Amniotic stem cell (primary cell): ENCODE measurements at places on chromosomes 7 and 10.

DNA sequence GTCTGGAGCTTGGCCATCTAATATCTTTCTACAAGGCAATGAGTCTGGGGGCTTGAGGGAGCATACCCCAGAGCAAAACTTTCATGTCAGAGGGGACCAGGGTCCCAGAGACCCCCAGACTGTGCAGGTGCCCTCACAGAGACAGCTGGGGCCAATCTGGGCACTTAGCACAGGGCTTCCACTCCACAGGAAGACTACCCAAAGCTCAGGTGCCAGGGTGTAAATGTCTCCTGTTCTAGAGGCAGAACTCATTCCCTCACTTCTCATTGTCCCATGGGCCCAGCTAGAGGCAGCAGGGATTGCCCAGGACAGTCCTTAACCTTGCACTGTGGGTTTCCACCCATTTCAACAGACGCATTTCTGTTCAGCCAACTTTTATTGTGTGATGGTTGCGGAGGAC is 246.9 kb downstream of the ACTR3B start:
- DNase-seq = no peak

GRCh38 chr7:67618556-67619162 is 622.0 kb downstream of the TYW1 start:
- no peak for DNase-seq

- no peak for DNase-seq
These were observed 25.9 kb downstream of the ST8SIA6 start for GRCh38 chr10:17428351-17429097.

- no peak for DNase-seq
These were observed 73.5 kb downstream of the PROSER2 start for GRCh38 chr10:11896549-11897200.

- DNase-seq = no peak
These were observed 3.5 kb downstream of the LRRTM3 start for GRCh38 chr10:66929375-66929774.

GRCh38 chr7:47991741-47992311 is 12.4 kb upstream of the HUS1 start:
- DNase-seq = peak; percentile 58

DNA sequence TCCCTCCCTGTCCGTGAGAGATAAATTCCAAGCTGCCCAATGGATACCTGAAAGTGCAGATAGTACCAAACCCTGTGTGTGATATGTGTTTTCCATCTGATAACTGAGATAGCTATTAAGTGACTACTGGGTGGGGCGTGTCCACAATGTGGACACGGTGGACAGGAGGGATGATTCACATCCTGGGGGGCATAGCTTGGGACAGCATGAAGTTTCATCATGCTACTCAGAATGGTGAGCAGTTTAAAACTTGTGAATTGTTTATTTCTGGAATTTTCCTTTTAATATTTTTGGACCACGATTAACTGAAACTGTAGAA is 158.6 kb downstream of the CREB5 start:
- no peak for DNase-seq

DNA sequence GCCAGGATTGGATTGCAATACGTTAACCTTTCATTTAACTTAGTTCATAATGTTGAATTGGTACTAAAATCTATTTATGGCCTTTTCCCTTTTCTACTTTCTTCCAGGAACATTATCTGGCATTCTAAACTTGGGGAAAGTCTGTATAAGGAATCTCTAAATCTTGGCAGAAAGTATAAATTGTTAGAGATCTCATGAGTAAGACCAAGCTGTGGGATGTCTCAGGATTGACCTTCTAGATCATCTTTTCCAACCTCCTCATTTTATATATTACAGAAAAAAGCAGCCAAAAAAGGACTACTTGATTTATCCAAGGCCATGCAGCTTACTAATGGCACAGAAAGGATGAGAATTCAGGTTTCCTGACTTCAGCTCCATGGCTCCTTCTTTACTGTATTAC is 598.3 kb downstream of the INHBA start:
- no peak for DNase-seq

DNA sequence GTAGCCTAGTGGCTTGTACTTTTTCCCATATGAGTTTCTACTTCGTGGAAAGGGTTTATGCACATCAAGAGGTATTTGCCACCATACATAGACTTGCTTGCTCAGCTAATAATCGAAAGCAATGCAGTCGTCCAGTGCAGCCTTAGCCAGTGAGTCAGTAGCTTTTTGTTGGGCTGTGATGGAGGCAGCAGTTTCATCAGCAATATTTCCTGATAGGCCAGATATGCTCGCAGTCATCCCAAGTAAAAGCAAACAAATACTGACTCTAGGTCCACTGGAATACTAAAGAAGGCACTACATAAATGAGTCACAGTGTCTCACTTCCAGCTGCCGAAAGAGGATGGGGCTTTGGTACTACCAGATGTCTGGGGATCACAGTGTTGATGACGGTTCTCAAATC is 2.1 kb upstream of the BNIP3 start:
- DNase-seq = peak; percentile 55

DNA sequence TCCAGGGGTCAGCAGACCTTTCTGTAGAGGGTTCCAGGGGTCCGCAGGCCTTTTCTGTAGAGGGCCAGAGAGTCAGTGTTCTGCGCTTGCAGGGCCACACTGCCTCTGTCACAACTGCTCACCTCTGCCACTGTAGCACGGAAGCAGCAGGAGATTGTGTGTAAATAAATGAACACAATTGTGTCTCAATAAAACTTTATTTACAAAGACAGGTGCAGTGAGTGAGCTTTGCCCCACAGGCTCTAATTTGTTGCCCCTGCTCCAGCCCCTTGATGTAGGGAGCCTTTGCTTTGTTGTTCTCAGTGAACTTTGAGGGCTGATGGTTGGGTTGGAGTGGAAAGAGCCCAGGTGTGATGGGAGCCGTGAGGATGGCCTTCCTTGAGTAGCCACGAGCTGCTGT is 67.8 kb downstream of the MGMT start:
- no peak for DNase-seq

GRCh38 chr7:82729172-82730030 is 285.8 kb upstream of the CACNA2D1 start:
- DNase-seq = peak; percentile 13

GRCh38 chr7:141709318-141709717 is 1.2 kb downstream of the WEE2 start:
- no peak for DNase-seq

GRCh38 chr7:98993024-98993897 is 114.9 kb downstream of the TRRAP start:
- DNase-seq = no peak

DNA sequence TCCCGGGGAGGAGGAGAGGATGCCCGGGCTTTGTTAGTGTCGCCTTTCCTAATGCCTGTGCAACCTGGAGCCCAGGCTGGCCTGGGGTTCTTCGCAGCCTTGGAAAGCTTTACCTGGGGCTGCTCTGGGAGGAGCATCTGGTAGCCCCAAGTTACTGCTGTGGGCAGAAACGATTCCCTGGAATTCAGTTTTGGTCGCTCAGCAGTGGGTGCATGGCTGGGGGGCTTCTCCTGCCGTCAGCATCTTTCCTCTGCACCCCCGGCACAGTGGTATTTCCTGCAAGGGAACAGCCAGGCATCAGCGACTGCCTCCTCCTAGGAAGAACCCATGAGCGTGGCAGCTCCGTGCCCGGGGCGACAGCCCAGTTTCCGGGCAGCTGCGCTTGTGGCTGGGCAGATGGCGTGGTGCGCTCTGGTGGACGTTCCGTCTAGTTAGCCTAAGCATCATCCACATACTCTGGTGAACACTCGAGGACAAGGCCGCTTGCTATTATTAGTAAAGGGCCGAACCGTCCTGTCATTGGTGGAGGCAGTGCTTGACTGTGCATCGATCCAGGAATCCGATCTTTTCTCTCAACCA is 107.0 kb upstream of the BTBD16 start:
- DNase-seq = no peak

GRCh38 chr10:114674346-114674745 is 16.3 kb upstream of the ABLIM1 start:
- DNase-seq = no peak

- DNase-seq = peak; percentile 46
These were observed 3.7 kb downstream of the AGR2 start for GRCh38 chr7:16801111-16801542.

DNA sequence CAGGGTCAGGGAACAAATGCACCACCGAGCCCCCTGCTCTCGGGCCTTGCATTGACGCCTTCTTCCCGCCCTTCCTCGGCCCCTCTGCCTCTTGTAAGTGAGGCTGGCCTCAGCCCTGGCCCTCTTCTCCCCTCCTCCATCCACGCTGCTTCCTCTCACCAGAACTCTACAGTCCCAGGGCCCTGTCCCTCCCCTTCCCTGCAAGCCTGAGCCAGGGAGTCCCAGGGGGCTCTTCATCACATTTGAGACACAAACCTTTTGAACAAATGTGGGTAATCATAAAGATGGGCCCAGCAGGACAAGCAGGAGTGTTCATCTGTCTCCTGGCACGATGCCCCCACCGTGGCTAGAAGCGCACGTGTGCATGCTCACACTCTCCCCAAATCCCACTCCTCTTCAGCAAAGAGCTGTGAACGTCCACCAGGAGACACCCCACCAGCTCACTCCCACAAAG is 57.7 kb downstream of the SLIT1 start:
- no peak for DNase-seq

DNA sequence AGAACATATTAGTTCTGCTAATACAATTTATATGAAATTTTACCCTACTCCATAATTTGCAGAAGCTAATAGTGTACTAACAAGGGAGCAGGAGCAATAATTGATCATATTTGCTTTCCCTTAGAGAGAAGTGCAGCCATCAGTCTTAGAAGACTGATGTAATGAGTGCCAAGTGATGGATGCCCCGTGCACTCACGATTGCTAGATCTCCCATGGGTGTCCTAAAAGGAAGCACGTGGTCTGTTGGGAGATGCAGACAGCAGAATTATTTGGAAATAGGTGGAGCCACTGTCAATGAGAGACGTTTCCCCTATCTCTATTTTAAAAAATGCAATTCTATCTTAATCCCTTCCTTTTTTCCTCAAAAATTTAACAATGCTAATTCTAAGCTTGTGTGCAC is 772.2 kb upstream of the C7orf33 start:
- DNase-seq = no peak

DNA sequence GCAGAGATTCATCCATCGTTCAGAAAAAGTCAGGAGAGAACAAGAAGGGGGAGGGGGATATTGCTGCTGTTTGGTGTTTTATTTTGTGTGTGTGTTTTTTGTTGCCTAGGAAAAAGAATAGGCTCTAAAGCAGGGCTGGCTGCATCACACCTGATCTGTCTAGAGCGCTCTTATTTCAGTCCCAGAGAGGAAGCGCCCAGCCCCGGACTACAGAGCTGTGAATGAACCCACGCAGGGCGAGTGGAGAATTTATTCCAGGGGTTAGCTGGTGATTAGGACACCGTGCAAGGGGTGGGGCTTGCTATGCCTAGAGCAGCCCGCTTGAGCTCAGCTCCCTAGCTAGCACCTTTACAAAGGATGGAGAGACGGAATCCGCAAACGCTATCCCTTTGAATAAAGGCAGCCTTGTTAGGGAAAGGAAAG is 621 bp upstream of the FAM13C start:
- DNase-seq = no peak

DNA sequence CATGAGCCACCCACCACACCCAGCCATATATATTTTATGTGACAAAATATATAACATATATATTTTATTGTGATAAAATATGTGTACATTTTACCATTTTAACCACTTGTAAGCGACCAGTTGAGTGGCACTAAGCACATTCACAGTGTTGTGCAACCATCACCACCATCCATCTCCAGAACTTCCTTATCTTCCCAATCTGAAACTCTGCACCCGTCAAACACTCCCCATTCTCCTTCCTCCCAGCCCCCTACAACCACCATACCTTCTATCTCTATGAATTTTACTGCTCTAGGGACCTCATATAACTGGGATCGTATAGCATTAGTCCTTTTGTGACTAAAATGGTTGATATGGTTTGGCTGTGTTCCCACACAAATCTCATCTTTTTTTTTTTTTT is 20.8 kb upstream of the CYTH3 start:
- DNase-seq = no peak

GRCh38 chr10:22317771-22318565 is 1.8 kb downstream of the COMMD3 start:
- DNase-seq = no peak

- DNase-seq = no peak
These were observed 64.1 kb upstream of the MPP7 start for GRCh38 chr10:28366994-28367393.

GRCh38 chr10:4151466-4151865 is 366.5 kb upstream of the KLF6 start:
- DNase-seq = no peak

GRCh38 chr10:131226446-131227162 is 84.9 kb downstream of the TCERG1L start:
- DNase-seq = no peak

DNA sequence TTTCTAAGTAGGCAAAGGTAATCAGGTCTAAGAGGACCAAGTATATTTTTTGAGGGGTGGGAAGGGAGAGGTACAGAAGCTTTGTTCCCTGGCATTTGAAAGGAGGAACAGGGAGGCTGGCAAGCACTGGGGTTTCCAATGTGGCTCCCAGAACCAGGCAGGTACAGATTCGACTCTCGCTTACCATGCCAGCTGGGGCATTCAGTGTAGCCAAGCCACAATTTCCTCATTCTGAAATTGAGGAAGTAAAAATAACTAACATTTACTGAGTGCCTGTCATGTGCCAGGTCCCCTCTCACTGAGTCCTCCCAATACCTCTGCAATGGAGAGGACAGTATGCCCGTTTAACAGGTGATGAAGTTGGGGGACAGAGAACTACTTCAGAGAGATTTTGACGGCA is 45.9 kb upstream of the BET1 start:
- DNase-seq = no peak

DNA sequence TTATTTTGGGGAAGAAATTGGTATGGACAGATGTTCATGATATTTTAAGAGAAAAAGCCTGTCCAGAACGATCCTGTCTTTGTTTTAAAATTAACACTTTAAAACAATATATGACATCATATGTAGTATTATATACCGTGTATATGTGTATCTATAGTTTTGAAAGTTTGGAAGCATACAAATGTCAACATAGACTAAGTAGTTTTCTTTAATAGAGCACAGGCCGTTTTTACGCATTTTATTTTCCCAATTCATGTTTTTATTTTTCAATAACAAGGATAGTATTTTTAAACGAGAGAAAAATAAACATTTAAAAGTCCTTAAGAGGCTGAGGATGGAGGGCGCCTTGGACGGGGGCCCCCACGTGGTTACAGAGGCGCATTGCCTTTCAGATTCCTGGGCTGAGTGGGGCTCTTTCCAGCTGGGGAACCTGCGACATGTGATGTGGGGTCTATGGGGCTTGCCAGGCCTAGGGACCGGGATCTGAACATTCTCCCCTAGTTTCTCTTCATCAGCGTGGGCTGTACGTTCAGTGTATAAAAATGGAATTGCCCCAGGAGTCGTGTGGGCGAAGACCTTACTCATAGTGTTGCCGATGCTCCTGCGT is 127.8 kb upstream of the ZNF746 start:
- DNase-seq = no peak

- no peak for DNase-seq
These were observed 11.2 kb upstream of the EPHA1 start for GRCh38 chr7:143419880-143420279.

GRCh38 chr7:145269418-145270161 is 433.7 kb upstream of the TPK1 start:
- DNase-seq = no peak

DNA sequence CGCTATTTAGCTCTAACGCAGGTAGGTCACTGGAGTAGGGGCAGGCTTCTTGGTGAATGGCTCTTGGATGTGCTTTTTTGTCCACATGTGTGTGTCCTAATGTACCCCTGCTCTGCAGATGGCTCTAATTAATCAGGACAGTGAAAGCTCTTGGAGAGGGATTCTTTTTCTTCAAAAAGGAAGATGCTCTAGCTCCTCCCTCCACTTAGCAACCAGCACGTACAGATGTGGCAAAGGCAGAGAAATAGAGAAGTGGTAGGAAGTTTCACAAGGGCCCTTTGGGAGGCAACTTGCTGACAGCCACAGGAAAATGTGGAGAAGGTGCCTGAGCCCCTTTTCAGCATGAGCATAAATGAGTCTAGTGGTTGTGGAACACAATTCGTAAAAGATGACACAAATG is 221.7 kb downstream of the PLXNA4 start:
- no peak for DNase-seq
